Activated naive CD4-positive, alpha-beta T cell treated with anti-CD3 and anti-CD28 coated beads, Interleukin-2, amount 50 U/mL, for 72 hours (primary cell): ENCODE measurements at places on chromosomes 4 and X. TPM values are rescaled to one million over a fixed set of nuclear protein-coding genes. Genes with fewer than 3 reads are reported as not detected.

GRCh38 chr4:86908251-86908657 is 16.0 kb upstream of the C4orf36 start:
- DNase-seq: no peak

GRCh38 chr4:178255172-178255571 is 812.9 kb upstream of the AGA start:
- DNase-seq: no peak

Gene ELF4
- 25.4 TPM for total RNA-seq

DNA sequence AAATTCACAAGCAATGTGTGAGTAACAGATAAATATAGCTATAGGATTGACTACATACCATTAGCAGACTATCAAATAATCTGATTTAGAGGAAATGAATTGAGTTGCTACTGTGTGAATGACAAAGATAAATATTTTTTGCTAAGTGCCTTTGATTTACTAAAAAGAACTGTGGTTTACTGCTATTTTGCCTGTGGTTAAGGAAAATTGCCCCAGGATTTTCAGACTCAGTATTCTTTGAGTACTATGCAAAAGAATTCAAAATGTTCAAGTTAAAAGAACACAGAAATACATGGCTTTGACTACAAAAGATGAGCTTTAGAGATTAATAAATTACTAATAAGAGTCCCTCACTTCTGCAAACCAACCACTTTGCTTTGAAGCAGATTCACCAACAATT is 853.8 kb downstream of the ADGRL3 start:
- DNase-seq: no peak

DNA sequence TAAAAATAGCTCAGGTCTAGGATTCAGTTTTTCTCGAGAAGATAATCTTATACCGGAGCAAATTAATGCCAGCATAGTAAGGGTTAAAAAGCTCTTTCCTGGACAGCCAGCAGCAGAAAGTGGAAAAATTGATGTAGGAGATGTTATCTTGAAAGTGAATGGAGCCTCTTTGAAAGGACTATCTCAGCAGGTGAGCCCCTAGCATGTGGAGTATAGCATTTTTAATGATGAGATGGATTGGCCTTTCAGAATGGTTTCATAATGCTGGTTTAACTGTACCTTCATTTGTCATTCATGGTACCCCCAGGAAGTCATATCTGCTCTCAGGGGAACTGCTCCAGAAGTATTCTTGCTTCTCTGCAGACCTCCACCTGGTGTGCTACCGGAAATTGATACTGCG is 79.4 kb downstream of the SLC10A6 start:
- no peak for DNase-seq

Gene RHOXF2
- not detected for total RNA-seq
